ENCODE measurements at places on chromosomes 1 and 21. TPM values are rescaled to one million over a fixed set of nuclear protein-coding genes. Genes with fewer than 3 reads are reported as not detected.

- DNase-seq = no peak
Measured at GRCh38 chr1:5481889-5482288, 510.3 kb downstream of the NPHP4 start.

DNA sequence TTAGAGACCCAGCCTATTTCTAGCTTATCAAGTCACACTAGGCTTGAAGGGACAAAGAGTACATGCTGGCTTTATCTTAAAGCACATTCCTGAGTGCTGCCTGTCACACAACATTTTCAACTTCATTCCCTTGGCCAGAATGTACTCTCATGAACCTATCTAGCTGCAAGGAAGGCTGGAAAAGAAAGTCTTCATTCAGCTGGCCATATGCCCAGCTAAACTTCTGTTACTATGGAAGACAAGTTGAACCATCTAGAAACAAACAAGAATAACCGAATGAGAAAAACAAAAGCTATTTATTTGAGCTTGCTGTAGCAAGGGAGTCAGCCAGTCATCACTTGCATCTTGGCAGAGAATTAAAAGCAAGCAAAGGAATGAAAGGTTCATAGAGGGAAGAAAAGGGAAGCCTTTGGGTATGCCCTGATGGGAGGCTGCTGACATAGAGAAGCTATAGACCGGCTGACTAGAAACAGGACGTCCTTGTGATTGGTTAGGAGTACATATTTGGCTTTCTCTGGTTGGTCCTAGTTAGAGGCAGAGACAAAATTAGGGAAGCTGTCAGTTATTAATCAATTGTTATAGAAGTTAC lies 108.4 kb downstream of the NEK7 start:
- DNase-seq = peak; percentile 28

The MTMR11 gene
- total RNA-seq = 1.5 TPM

- DNase-seq = no peak
Measured at GRCh38 chr1:168799927-168800605, 71.1 kb upstream of the DPT start.

GRCh38 chr1:26177182-26177684 lies at the start of gene CNKSR1:
Gene CNKSR1 (plus strand): TSS chr1:26177491. CDS start chr1:26177548, 57 bp downstream.
- no peak for DNase-seq

DNA sequence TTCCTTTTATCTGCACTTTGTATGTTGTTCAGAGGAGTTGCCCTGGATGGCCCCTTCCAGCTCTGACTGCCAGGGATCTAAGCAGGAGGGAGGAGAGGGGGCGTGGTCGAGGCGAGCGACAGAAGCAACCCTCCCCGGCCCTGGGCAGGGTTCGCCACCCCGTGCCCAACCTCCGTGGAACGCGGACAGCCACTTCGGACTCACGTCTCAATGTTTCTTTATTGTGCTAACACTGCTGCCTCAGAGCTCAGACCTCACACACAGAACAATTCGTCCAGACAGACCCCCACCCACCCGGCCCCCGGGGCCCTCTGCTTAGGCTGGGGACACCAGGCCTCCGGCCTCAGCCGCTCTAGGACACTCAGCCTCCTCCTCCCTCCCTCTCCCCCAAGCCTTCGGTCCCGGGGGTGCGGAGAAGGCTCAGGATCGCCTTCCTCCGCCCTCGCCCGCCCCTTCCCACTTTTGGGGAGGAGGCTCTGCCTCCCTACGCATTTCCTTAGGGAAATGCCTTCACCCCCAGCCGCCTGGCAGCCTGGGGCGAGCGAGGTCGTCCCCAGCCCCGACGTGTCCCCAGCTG lies 8.3 kb downstream of the VSIG8 start:
- peak; percentile 60 for DNase-seq

The FAM167B gene
- total RNA-seq = 2.4 TPM

DNA sequence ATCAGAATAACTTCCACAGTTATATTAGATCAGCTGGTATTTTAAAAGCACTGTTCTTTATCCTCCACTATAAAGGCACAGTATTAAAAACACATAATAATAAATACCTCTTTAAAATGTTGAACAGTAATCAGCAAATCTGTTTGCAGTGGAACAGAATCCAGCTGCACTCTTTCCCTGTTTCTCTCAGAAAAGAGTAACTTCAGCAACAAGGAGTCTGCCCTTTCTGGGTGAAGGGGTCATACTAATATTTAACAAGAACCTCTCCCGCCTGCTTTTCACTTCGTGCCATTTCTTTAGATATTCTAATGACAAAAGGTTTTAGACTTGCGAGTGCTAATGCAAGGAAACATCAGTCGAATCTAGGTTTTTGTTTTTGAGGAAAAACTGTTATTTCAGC lies 194.2 kb upstream of the FMN2 start:
- DNase-seq = peak; percentile 0

GRCh38 chr1:41766546-41766945 lies 152.2 kb downstream of the HIVEP3 start:
- no peak for DNase-seq

GRCh38 chr1:113928187-113928930 lies 765 bp upstream of the HIPK1 start:
- DNase-seq = peak; percentile 21

GRCh38 chr1:210754878-210755665 lies 378.9 kb downstream of the KCNH1 start:
- DNase-seq = no peak

DNA sequence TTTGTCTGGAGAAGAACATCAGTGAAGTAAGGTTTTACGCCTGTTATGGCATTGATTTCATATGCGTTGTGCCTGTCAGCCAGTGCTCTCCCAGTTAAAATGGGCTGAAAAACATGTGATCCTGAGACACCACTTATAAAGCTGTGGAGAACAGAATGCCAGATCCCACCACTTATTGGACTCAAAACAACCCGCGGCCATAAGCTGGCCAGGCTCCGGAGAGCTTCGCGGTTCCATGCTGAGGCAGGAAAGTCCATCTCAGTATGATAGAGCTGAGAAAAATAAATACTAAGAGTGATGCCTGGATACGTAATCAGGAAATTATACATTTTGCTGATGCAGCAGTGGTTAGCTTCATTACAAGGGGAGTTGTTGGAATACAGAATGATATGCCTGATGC lies 5.1 kb downstream of the APOBEC4 start:
- DNase-seq = no peak

- DNase-seq = no peak
Measured at GRCh38 chr1:221515496-221515895, 226.4 kb downstream of the DUSP10 start.

- no peak for DNase-seq
Measured at GRCh38 chr1:227424159-227424680, 105.9 kb upstream of the CDC42BPA start.

DNA sequence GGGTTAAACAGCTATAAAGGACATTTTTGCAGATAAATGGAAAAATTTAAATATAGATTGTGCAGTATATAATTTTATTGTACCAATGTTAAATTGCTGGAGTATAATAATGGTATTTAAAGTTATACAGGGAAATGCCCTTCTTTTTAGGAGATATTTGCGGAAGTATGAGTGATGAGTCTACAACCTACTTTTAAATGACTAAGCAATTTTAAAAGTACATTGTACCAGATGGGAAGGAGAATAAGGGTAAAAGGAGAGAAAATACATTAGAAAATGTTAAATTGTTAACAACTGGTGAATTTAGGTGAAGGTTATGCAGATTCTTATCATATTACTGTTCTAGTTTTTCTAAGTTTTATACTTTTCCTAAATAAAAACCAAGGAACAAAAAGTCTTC lies 91.8 kb downstream of the ZZZ3 start:
- no peak for DNase-seq

The CHTOP gene
- 25.9 TPM for total RNA-seq

DNA sequence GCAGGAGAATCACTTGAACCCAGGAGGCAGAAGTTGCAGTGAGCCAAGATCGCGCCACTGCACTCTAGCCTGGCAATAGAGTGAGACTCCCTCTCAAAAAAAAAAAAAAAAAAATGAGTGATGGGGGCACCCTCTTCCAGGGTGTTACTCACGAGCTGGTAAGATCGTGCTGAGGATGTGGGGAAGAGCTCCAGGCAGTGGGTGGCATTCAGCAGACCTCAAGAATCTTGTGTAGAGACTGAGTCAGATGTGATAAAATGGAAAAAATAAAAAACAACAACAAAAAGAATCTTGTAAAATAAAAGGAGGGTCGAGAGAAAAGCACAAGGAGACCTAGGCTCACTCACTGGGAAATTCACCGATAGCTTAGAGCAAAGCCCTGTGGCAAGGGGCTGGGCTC lies 38.5 kb downstream of the EPHA2 start:
- no peak for DNase-seq

DNA sequence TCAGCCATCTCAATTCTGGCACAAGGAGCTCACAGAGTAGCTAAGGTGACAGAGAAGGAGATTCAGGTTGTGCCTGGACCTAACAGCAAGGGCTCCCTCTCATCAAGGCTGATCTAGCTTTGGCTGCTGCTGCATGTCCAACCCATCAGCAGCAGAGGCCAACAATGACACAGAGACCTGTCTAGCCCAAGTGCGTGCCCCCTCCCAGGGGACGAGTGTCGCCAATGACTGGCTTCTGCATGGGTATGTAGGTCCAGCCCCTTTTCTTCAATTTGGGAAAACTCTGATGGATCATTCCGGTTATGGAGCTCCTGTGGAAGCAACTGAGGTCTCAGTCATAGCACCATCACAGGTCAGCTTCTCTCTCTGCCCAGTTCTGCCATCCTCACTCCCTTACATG lies 83.3 kb downstream of the KCNJ15 start:
- no peak for DNase-seq

The NBPF19 gene
- total RNA-seq = 1.1 TPM

The TMEM269 gene
- total RNA-seq = not detected

The CFH gene
- 74.4 TPM for total RNA-seq

GRCh38 chr1:190376044-190376443 lies 101.6 kb downstream of the BRINP3 start:
- no peak for DNase-seq

DNA sequence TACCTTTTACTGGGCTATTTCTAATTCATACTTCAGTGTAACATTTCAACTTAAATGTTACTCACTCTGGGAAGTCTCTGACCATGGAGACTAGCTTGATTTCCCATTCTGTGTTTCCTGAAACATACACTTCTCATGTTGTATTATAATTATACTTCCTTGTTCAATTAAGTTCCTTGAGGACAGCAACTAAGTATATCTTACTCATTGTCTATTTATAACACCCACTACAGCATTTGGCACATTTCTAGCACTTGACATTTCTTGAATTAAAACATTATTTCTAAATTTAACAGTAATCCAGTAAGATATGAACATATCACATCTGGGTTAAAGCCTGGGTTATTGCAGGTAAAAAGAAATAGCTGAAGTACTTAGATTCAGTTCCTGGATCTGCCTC lies 32.4 kb upstream of the F13B start:
- DNase-seq = no peak

GRCh38 chr1:57353654-57354053 lies 70.2 kb downstream of the DAB1 start:
- DNase-seq = no peak

The LRRC53 gene
- not detected for total RNA-seq

The PCSK9 gene
- 0.70 TPM for total RNA-seq

DNA sequence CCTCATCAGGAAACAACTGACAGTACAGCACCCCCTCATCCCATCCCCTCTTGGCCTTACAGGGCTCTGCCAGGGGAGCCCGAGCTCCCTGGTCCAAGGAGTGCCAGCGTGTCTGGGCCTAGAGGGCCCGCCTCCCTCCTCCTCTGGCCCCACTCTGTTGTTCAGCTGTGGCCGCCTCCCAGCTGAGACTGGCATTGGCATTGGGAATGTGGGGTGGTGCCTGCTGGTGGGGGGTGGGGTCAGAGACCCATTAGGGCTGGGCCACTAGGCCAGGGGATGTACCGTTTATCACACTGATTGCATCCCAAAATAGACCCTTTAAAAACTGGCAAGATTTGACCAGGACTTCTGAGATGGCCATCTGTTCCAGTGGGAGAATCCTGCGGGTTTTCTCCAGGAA lies 1.4 kb downstream of the LDLRAP1 start:
- peak; percentile 36 for DNase-seq

The C1QB gene
- total RNA-seq = not detected

The TMPRSS3 gene
- 0.05 TPM for total RNA-seq

DNA sequence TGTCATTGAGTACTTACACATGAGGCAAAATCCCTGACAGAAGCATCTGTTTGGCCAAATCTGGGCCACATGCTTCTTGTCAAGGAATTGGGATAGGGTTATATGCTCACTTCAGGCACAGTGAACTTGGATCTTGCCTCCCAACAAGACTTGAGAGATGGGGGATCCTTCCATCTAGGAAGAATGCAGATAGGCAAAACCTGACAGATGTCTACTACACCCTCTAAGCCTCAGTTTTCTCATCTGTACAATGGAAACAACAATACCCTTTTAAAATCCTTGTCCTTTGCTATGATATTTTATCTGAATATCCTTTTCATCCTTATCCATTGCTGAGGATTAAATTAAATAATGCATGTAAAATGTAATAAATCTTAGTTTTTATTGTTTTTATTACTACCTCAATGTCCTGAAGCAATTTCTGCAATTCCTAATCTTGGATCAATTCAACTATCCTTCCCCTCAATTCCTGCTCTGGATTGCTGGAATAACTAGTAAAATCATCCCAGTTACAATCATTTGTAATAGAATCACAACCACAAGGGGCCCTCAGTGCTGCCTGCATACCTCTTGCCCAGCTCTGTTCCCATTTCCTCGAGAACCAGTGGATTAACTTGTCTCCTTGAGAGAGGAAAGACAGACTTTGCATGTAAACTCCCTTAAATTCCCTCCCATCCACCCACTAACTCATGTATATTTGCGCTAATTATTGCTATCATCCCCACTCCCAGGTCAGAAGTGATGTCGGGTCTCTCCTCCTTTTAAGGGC lies 8.1 kb upstream of the XPR1 start:
- peak; percentile 60 for DNase-seq

DNA sequence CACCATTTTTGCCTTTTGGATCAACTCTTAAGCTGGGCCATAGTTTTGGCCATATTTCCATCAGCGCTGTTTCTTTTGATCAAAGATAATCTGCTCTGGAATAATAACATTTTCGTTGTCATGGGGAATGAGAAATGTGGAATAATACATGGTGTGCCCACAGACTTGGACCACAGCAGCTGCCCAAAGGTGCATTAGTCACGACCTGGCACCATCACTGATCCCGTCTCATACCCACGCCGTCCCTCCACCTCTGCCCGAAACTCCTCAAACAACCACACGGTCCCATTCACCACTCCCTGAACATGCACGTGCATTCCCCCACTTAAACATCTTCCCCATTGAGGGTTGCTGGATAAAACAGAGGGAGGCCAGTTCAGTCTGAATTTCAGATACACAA lies 76.9 kb downstream of the SLC66A1 start:
- DNase-seq = no peak

DNA sequence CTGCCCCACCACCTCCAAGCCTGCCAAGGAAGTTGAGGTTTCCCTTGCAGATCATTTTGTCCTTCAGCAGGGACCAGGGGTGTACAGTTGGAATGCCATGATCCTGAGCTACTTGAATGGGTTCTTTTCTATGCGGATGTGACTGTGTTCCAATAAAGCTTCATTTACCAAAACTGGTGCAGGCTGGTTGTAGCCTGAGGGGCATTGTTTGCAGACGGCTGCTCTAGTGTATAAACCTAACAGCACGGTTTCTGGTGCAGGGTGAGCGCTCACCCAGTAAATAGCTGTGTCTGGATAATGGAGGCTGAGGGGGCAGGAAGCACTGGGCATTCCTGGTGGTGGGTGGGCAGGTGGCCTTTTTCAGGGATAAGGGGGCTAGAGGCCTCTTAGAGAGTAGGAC lies 72.7 kb upstream of the ACTL8 start:
- DNase-seq = no peak

GRCh38 chr1:6243053-6243834 lies 735 bp upstream of the HES3 start:
- DNase-seq = no peak
